Activated CD8-positive, alpha-beta memory T cell treated with anti-CD3 and anti-CD28 coated beads, Interleukin-2, amount 50 U/mL, for 4 hours (primary cell): ENCODE measurements at places on chromosomes 1 and 21.

DNA sequence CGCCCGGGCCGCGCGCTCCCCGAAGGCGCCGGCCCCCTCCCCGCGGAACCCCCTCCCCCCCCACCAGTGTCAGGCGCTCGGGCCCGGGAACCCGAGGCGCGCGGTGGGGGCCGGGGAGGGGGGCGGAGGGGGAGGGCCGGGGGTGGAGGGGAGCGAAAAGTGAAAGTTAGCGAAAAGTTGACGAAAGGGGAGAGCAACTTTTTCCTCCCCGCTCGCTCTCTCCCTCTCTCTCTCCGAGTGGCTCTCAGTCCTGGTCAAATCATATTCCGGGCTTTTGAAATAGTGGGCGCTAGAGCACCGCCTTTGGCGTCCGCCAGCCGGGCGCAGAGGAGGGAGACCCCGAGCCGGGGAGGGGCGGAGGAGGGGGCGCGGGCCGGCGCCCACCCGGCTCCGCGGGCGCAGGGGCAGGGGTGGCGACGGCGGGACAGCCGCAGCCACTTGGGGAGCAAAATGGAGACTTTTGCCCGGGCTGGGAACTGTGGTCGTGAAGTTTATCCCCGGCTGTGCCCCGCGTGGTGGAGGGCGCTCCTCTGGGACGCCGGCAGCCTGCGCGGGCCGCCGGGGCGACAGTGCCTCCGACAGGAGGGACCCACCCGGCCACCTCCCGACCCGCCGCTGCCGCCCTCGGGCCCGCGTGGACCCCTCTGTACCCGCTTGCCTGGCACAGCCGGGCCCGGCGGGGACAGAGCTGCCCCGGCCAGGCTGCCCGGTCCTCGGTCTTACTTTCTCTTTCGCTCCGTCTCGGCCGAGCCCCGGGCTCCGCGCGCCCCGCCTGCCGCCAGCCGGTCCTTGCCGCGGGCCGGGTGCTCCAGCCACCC is 697 bp downstream of the PRDM16 start:
- no peak for DNase-seq

DNA sequence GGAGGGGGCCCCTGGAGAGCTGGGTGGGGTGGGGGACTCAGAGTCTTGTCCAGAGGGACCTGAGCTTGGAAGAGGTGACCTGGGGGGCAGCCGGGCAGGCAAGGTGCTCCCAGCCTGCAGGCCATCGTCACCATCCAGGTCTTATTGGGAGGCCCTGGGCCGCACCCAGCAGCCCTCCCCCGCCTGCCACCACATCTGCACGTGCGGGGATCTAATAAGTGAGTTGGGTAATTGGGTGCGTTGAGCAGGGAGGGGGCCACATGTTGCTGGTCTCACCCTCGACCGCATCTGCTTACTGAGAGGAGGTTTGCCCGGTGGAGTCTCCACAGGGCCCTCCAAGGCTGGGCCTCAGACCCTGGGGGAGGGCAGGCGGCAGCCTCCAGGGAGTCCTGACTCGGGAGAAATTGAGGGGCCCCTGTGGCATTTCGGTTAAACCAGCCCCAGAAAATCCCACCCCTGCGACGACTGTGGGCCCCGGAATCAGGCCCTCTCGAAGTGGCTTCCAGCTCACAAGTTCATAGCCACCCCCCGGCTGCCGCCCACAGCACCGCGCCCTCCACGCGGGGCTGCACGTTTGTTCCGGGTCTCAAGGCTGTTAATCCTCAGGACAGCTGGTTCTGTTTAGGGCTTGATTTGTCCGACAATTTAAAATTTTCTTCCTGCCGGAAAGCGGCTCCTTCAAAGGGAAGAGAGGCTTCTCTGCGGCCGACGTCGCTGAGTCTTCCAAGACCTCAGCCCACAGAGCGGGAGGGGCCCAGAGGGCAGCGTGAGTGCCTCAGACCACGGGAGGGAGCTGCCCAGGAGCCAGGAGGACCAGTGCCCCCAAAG is 14.7 kb upstream of the COL6A2 start:
- DNase-seq, result no peak

GRCh38 chr1:181592255-181592859 is 109.0 kb downstream of the CACNA1E start:
- no peak for DNase-seq

DNA sequence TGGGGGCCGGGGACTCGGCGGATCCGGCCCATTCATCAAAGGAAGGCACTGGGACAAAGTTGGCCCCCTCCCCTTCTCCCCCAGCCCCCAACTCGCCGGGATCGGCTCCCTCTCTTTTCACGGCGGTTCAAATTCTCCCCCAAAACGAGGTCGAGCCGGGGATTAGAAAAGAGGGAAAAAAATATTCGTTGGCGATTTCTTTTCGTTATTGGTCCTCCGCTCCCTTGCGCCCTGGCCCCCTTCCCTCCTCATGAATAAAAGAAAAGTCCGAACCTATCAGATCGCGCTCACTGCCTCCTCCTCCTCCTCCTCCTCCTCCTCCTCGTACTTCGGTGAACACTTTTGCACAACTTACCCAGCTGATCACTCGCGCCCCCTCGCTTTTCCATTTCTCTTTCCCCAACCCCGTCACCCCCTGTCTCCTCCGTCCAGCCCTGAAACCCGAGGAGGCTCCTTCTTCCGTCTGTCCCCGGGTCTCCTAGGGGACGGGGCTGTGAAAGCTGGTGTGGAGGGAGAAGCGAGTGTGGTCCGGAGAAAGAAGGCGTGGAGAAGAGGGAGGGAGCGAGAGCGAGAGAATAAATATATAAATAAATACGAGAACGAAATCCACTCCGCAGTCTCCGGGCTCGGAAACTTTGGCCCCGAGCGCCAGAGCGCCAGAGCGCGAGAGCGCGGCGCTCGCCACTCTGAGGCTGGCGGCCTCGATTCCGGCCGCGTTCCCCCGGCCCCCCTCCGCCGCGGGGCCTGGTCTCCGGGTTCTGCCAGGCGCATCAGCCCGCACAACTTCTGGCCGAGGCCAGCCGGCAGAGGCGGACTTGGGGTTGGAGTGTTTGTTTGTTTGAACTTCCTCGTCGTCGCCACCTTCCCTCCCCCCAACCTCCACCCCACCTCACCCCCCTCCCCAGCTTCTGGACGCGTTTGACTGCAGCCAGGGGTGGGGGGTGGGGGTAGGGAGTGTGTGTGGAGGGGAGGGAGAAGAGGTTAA is at the start of gene PAX7:
Gene PAX7, plus strand, starts transcription at position 336 of the 985 bp plus-strand sequence. CDS start 758 bp downstream, outside the sequence.
- DNase-seq, result no peak

GRCh38 chr1:58447886-58448285 is 98.6 kb downstream of the OMA1 start:
- no peak for DNase-seq

DNA sequence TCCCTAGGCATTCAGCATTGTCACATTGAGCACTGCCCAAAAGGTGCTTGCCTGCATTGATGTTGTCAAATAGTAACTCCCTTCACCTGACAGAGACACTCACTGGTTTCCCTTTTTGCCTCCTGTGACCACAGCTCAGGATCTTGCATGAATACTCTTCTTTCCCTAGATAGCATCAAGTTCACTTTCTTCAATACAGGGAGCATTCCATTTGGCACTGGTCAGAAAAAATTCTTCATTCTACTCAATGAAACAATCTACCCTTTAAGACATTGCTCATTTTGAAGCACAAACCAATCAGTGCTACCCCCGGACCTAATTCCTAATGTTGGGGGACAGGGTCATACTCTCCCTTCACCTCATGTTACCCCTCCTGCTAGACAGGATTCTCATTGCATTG is 319.0 kb upstream of the SNX7 start:
- DNase-seq, result no peak

DNA sequence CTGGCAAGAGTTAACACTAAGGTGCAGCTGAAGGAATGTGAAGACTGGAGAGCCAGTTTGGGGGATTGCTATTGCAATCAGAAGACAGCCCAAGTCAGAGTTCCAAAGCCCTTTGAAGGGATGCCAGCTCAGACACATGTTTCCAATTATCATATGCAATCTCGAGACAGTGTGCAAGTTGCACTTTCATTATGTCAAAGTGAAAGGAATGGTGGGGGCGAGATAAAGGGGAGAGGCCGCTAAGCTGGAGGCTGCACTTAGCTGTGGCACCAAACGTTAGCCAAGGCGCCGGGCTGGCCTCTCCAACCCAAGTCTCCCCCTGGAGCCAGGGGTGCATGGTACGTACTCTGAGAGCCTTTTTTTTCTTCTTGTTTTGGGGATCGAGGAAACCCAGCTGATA is 58.0 kb downstream of the NGF start:
- no peak for DNase-seq

DNA sequence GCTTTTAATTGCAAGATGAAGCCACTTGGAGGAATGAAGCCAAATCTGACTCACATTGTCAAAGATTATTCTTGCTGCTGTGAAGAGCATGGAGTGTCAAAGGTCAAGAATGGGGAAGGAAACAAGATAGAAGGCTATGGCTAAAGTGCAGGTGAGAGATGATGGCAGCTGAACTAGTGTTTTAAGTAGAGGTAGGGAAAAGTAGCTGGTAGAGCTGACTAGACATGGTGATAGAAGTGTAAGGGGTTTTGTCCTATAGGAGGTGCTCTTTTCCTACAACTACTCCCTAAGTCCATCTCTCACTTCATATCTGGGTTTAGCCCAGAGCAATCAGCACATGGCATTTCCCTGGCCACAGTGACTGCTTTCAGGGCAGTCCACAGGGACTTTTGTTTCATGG is 11.8 kb downstream of the UBE2T start:
- no peak for DNase-seq

DNA sequence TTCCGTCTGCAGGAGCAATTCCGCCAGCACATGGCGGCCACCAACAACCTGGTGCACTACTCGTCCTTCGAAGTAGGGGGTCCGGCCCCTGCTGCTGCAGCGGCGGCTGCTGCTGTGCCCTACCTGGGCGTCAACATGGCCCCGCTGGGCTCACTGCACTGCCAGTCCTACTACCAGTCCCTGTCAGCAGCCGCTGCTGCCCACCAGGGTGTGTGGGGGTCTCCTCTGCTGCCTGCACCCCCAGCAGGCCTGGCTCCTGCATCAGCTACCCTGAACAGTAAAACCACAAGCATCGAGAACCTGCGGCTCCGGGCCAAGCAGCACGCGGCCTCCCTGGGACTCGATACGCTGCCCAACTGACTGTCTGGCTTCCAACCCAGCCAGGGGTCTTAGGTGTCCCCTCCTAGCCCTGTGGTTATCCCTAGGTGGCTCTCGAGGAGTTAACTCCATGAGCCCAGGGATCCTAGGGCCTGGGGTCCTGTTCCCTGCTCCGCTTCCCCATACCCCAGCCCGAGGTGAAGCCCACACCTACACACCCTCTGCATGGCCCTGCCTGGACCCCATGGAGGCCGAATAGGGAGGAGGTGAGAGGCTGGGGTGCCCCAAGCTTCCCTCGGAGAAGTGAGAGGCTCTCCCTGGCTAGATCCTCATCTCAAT is 22.6 kb downstream of the DMBX1 start:
- no peak for DNase-seq

- DNase-seq, result no peak
Observed at GRCh38 chr1:76203127-76203526, 128.6 kb downstream of the ST6GALNAC3 start.

GRCh38 chr1:219325368-219325742 is 151.7 kb downstream of the LYPLAL1 start:
- DNase-seq, result no peak

- no peak for DNase-seq
Observed at GRCh38 chr1:155304558-155305063, 3.4 kb upstream of the PKLR start.

- peak; percentile 15 for DNase-seq
Observed at GRCh38 chr1:9591669-9592509, 3.2 kb downstream of the TMEM201 start.

DNA sequence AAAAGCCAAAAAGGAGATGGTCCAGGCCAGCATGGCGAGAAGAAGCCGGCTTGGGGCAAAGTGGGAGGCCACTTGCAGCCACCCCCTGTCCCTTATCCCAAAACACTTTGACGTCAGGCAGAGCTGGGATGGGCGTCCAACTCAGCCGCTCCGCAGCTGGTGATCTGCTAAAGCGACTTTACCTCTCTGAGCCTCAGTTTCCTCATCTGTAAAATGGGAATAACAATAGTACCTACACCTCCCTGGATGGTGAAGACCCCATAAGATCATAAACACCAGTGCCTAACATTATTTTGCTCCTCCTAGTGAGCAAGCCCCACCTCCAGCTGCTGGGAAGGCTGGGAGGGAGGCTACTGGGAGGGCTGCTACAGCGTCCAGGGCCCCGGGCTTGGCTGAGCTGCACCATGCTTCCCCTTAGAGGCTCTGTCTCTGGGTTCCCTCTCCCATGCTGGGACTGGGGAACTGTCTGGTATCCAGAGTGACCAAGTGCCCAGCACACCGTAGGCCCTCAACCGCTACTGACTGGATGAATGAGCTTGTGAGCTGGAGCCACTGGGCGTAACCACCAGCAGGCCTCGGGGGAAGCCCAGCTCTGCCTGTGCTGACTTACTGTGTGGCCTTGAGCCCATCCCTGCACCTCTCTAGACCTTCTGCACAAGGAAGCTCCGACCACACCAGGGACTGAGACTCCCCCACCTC is 18.3 kb downstream of the IFFO2 start:
- no peak for DNase-seq

DNA sequence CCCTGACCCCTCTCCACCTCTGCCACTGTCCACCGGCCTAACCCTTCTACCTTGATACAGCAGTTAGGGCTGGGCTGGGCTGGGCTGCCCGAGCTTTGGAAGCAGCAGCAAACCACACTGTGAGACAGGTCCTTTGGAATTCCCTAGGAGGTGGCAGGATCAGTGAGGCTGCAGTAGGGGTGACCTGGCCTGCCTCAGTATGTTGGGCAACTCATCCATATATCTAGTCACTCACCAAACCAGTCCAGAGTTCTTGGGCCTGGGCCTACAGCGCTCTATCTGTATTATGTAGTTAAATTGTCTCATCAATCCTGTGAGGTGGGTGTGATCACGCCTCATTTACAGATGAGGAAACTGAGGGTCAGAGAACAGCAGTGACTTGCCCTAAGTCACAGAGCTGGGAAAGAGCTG is 13.3 kb upstream of the SYNC start:
- DNase-seq, result no peak

- no peak for DNase-seq
Observed at GRCh38 chr1:234918181-234918841, 210.3 kb downstream of the TOMM20 start.

GRCh38 chr1:181206513-181206912 is 118.0 kb downstream of the IER5 start:
- no peak for DNase-seq

DNA sequence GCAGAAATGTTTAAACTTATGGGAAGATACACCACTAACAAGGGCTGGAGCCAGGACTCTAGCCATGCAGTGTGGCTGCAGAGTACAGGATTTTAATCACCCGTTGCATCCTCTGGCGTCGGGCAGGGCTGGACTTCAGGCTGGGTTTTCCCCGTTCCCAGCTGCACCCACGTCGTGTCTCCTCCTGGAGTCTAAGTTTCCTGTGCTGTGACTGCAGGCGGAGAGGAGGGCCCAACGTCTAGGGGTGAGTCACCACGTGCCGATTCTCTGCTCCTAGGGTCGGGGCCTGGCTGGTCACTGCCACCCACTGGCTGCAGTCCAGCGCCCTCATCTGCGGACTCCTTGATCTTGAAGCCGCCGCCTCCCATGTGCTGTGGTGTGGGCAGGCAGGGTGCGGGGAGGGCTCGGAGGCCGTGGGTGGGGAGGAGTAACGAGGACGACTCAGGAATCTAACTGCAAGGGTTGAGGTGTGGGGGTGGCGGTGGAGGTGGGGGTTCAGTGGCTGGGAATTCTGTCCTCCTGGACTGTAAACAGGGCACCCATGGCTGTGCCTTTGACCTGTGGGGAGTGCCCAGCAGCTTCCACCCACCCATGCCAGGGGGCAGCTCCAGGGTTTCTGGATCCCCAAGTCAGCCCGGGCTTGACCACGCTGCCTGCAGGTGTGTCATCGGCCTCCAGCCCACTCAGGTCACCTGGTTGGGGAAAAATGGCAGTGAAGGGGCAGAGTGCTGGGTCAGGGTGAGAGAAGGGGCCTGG is 77.8 kb downstream of the ALPL start:
- DNase-seq, result no peak

GRCh38 chr21:44970766-44971671 is 31.2 kb downstream of the SLX9 start:
- DNase-seq, result no peak
